NCI-H1436 treated with DMSO at 0.1 percent for 48 hours (cell line): ENCODE measurements at places on chromosomes 7 and 10.

GRCh38 chr10:103140469-103140868, 52.6 kb downstream of the NT5C2 start:
- DNase-seq, result no peak

- DNase-seq, result no peak
Observed at GRCh38 chr7:95389516-95389915, 6.7 kb downstream of the PON3 start.

GRCh38 chr7:128810473-128810872, 18.7 kb downstream of the CCDC136 start:
- no peak for DNase-seq

DNA sequence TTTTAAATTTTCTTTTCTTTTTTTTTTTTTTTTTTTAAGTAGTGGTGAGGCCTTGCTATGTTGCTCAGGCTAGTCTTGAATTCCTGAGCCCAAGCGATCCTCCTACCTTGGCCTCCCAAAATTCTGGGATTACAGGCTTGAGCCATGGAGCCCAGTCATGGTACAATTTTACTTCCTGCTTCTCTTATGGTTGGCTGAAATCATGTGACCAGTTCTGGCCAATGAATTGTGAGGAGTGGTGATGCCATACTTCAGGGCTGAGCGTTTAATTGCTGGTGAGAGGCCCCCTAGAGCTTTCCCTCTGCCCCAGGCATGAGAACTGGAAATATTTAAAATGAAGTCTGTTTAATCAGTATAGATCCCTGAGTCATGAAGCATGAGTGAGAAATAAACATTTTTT, 22.2 kb upstream of the BAIAP2L1 start:
- DNase-seq, result no peak

GRCh38 chr10:48463318-48464003, 141.4 kb downstream of the ARHGAP22 start:
- DNase-seq, result no peak

- no peak for DNase-seq
Observed at GRCh38 chr7:106246902-106247711, 37.7 kb downstream of the NAMPT start.

- no peak for DNase-seq
Observed at GRCh38 chr10:90028312-90028711, 326.9 kb downstream of the KIF20B start.

DNA sequence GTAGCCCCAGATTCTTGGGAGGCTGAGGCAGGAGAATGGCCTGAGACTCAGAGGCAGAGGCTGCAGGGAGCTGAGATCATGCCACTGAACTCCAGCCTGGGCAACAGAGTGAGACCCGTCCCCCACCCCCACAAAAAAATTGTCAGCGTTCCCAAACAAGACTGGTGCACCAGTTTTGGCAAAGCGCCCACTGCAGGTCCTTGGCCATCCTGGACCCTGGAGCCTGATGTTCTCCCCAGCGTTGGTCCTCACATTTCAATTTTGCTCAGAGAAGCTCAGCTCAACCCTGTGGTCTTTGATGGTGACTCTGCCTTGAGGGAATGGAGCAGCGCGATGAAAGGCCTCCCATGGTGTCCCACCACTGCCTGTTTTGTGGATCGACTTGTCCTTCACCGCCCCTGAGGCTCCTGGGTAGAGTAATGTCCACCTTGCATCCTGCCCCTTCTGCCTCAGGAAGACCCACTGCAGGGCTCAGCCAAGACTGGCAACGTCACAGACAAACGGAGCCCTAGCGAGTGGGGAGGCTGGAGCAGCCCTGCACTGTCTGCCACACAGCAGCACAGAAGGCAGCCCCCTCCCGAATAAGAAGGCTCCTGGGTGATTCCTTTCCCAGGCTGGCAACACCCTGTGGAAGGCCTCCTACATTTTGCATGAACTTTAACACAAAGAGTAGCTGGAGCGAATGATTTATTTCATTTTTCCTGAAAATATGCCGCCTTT, 410.9 kb downstream of the TCERG1L start:
- DNase-seq, result no peak

- peak; percentile 41 for DNase-seq
Observed at GRCh38 chr7:82539969-82540368, 96.4 kb upstream of the CACNA2D1 start.

DNA sequence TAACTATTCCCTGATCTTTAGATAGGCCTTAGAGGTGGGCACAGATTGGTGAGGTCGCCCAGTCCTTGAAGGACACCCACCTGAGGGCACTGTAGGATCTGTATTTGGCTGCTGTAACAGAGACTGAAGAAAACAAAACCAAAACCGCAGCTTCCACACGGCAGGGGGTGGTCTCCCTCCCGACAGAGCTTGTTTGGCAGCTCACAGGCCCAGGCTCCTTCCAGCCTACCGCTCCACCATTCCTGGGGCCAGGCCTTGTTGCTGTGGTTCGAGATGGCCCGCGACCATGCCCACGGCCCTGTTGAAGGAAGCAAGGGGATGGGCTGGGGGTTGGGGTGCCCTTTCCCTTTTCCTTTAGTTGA, 30.4 kb downstream of the ZNF783 start:
- DNase-seq, result no peak

DNA sequence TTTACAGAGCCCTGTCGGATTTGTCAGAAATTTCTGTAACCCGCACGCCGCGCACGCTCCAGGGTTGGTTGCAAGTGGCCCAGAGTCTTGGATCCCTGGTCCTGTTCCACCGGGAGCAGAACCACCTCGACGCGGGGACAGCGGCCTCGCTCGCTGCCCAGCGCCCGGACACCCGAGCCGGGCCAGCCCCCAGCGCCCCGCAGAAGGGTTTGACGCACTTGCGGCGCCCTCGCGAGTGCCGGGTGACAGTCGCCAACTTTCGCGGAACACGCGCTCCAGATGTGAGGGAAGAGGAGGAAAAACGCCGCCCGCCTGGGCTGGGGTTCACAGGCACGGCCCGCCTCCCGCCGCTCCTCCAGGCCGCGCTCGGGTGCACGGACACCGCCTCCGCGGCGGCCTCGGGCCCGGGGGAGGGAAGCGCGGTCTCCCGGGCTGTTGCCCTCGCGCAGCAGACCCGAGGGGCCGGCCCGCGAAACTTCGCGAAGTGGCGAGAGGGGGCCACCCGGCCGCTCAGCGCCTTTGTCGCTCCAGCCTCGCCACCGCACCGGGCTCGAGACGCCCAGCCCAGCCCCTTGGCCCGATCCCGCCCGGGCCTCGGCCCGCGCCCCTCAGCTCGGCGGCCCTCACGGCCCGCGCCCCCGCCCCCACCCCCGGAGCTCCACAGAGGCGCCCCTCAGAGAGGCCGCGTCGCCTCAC, 514 bp downstream of the RNF216 start:
- no peak for DNase-seq

DNA sequence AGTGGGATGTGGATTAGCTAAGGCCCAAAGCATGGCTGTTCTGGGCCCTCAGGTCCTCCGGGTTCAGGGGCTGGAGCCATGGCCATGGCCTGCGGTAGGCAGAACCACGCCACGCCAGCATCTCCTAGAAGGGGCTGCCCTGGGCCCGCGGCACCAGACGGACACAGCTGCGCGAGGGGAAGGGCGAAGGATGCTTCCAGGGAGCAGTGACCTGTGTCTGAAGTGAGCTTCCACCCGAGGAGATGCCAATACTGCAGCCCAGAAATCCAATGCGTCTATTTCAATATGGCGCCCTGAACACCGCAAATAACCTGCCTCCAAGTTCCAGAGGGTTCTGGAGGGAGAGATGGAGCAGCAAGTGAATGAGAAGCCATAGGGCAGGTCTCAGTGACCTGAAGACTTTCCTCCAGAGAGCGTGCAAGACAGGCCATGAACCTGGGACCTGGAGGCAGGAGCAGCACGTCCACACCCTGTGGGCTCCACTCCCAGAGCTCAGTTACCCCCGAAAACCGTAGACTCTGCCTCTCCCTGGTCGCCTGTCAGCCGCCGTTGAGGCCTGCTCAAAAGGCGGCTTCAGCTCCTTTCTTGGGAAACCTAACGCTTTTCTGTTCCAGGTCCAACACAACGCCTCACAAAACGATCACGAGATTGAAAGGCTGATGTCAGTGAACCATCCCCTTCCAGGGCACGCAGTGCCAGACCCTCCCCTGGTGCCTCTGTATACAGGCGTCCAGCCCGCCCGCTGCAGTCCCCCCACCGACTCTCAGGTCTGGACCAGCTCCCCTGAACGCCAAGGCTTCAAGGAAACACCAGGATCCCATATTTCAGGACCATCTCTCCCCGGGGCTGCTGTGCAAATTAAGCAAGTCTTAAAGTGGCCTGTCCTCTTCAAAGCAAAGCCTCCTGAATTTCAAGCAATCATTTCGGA, 37.4 kb downstream of the AMZ1 start:
- DNase-seq, result no peak

GRCh38 chr7:130205084-130205947, at the start of gene TMEM209:
Gene TMEM209 (minus strand): TSS chr7:130205406. CDS start chr7:130205375, 31 bp downstream.
- peak; percentile 82 for DNase-seq

GRCh38 chr7:148385009-148385682, 205.4 kb upstream of the C7orf33 start:
- no peak for DNase-seq

DNA sequence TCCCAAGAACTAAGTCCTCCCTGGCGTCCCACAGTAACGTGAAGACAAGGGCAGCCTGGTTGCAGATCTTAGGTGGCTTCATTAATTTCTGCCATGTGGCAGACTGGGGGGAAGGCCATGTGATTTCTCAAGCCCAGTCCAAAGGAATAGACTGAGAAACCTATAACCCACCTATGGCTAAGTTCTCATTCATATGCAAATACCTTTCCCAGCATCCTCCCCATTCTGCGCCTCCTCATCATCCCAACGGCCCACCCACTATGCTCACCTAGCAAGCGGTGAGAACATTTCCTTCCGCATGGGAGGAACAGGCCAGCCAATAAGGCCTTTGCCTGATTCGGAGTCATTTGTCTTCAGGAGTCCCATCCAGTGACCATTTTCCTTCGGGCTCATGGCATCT, 8.2 kb upstream of the CLEC2L start:
- no peak for DNase-seq

GRCh38 chr10:132455441-132455971, 58.5 kb downstream of the PWWP2B start:
- no peak for DNase-seq

GRCh38 chr7:95960706-95961244, 188.4 kb downstream of the DYNC1I1 start:
- DNase-seq, result no peak

DNA sequence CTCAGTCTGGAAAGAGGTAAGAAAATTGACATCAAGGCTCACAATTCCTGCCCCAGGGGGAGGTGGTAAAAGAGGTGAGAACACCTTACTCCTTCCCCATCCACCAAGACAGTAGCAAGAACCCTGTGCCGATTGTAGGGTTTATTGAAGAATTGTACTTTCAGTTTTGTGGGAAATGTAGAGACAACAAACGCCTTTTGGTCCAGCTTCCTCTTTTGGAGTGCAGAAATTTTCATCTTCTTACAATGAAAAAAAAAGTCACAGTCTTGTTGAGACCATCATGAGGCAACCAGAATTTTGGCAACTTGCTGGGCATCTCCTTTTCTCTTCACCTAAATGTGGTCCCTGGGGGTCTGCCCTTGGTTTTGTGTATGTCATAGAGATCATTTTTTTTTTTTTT, 217.7 kb downstream of the TMEM178B start:
- no peak for DNase-seq

GRCh38 chr7:101915000-101915399, 97.6 kb downstream of the CUX1 start:
- DNase-seq, result no peak

GRCh38 chr7:85454904-85455303, 268.0 kb upstream of the SEMA3D start:
- DNase-seq, result no peak

GRCh38 chr10:93096901-93097300, 23.2 kb downstream of the CYP26A1 start:
- no peak for DNase-seq

DNA sequence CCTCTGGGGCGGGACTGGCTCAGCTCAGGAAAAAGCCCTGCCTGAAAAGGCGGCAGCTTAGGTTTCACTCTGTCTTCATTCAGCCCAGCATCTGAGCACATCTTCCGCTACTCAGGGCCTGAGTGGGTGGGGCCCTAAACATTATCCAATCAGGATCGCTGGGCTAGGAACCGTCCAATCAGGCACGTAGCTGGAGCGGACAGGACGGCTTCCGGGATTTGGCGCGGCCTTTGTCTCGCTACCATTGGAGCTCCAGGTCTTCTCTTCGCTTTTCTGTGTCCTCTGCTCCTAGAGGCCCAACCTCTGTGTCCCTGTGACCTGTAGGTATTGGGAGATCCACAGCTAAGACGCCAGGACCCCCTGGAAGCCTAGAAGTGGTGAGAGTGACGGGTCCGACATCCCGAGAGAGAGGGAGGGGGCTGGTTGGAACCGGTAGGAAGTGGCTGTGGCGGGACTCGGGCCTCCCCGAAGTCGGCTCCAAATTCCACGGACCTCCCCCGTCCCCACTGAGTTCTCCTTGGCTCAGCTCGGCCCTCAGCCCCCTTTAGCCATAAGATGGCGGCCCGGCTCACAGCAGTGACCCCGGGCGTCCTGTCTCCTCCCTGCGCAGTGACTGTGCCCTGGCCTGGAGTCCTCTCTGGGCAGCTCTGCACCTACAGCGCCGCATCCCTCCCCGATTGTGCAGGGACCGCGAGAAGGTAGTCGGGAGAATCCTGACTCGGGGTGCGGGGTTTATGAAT, 99.1 kb downstream of the ZNF680 start:
- peak; percentile 77 for DNase-seq
